Gastrocnemius medialis (tissue), 4 donors: ENCODE measurements at places on chromosomes 4 and X.

DNA sequence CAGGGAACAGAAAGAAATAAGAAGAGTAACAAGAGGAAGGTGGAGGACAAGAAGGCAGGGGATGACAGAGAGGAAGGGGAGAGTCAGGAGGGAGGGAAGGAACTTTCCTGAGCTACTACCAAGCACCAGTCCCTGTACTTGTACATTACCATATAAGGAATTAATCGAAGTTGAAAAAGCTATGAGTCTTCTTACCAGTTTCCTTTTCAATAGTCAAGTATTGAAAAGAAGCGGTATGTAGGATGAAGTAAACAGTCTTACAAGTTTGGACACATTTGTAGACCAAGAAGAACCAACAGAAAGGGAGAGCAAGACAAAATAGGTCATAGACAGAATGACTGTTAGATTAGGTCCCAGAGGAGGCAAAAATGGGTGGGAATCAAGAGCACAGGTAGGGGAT is 629.7 kb upstream of the DIPK2B start:
- DNase-seq, result no peak

GRCh38 chr4:1010395-1011021 is 918 bp upstream of the FGFRL1 start:
- peak; percentile 65 for DNase-seq

DNA sequence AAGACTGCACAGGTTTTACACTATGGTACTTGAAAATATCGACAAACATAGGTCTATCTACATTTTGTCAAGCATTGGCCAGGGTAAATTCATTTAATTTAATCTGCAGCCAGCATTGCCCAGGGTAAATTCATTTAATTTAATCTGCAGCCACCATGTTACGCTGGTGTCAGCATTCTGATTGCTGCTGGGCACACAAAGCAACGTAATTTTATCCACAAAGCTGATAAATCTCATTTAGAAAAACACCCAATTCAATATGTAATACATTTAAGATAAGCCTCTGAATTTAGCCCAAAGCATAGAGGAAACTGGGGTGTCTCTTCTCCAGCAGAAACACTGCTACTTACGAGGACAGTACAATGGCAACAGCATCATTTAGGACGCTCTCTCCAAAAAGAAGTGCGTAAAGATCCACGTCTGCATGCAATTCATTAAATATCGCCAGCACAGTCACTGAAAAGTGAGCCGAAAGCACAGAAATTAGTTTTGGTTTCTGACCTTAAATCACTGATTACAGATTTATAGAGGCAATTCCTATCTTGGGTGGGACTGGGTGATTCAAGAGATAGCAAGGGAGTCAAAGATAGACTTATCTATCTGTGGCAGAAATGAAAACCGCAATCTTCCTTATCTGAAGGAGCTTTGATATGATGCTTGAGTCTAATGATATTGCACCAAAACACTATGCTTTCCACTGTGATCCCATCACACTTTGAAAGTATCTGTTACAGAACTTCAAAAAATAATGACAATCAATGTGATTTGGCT is 88.8 kb downstream of the CHST7 start:
- DNase-seq, result no peak

DNA sequence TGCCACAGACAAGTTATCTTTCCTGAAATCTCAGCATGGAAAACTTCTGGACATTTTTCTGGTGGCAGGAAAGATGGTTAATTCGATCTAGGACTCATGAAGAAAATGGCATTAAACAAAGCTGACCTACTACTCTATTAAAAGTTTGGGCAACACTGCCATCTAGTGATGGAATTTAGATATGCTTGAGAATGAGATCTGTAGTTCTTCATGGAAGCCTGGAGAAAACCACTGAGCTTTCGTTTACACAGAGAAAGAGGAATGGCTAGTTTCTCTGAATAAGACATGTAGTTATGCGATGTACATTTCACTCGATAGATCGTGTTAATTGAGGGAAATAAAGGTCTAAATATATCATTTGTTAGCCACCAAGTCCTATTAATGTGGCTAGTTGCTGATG is 51.7 kb upstream of the CHRDL1 start:
- no peak for DNase-seq

DNA sequence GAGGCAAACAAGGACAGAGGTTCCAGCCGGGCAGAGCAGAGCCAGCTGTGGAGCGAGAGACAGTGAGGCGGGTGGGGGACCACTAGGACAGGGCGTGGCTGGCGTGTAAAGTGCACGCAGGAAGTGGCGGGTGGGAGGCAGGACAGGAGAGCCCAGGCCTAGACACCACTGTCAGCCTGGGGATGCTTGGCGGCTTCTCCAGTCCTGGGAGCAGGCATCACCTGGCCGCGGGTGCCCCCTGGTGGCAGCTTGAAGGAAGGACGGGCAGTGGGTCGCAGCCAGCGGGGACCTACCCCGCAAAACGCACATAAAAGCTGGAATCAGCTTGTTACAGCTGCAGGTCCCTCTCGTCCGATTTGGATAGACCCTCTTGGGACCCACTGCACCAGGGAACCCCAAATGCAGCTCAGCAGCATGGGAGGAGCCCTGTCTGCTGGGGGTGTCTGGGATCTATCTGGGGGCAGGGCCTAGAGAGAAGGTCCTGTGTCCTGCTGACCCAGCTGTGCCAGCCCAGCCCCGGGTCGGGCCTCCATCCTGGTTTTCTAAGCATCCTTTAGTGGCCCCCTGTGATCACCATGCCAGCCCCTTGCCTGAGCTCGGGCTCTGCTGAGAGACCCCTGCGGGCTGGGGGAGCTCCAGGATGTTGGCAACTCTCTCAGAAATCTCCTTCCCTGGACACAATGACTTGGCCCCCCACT is 57.7 kb downstream of the WFS1 start:
- peak; percentile 50 for DNase-seq

DNA sequence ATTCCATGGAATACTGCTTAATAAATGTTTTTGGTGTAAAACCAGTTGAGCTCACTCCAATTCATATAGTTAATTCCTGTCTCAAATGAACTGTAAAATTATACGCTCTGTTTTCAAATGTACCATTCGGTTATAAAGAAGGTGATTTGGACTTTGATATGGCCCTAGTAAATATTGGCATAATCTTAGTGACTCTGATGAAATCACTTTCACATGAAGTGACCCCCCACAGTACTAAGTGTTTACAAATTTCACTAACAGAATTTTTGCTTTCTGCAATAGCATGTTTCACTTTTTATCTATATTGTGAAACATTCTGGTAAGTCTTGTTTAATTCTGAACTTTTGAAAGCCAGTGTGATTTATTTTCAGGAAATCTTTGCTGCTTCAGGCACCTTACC is 10.9 kb downstream of the GC start:
- no peak for DNase-seq

- no peak for DNase-seq
Observed at GRCh38 chr4:6225469-6225868, 25.1 kb upstream of the JAKMIP1 start.

- no peak for DNase-seq
Observed at GRCh38 chrX:147811803-147812202, 99.9 kb upstream of the FMR1 start.

GRCh38 chrX:20218836-20219505 is 47.7 kb downstream of the RPS6KA3 start:
- DNase-seq, result no peak

GRCh38 chr4:20590849-20591248 is 109.4 kb upstream of the PACRGL start:
- no peak for DNase-seq

GRCh38 chrX:118990512-118991227 is 16.3 kb downstream of the LONRF3 start:
- DNase-seq, result no peak

- DNase-seq, result no peak
Observed at GRCh38 chr4:100162027-100162685, 28.1 kb downstream of the DDIT4L start.

GRCh38 chr4:142721187-142721586 is 124.9 kb downstream of the INPP4B start:
- DNase-seq, result no peak

GRCh38 chrX:49260221-49260985 is 4.1 kb downstream of the FOXP3 start:
- DNase-seq, result no peak

- DNase-seq, result no peak
Observed at GRCh38 chr4:185217408-185217975, 8.1 kb downstream of the SNX25 start.

- no peak for DNase-seq
Observed at GRCh38 chrX:100447655-100448397, 37.8 kb upstream of the PCDH19 start.

DNA sequence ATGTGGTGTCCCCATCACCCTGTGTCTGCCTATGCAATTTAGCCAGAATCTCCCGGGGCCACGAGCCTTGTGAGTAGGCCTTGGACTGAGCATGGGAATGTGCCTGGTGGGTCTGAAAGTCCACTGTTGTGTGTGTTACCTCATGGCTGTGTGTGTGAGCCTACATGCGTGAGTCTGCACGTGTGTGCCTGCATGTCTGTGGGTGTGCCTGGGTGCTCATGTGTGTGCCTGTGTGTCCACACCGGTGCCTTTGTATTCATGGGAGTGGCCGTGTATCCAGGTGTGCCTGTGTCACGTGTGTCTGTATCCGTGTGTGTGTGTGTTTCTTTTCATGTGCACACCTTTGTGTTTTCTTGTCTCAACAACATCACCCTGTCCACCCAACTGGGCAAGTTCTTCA is 14.2 kb downstream of the ATP5ME start:
- DNase-seq, result no peak

DNA sequence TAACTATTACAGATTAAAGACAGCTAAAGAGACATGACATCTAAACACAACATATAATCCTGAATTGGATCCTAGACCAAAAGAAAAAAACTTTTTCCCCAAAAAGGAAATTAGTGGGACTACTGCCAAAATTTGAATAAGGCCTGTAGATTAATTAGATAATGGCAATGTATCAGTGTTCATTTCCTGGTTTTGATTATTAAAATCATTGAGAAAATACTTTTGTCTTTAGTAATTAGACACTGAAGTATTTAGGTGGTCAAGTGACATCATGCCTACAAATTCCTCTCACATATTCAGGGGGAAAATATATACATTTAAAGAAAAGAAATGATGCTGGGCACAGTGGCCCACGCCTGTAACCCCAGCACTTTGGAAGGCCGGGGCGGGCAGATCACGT is 10.4 kb upstream of the USO1 start:
- no peak for DNase-seq
